ENCODE measurements at places on chromosomes 1 and 21.

DNA sequence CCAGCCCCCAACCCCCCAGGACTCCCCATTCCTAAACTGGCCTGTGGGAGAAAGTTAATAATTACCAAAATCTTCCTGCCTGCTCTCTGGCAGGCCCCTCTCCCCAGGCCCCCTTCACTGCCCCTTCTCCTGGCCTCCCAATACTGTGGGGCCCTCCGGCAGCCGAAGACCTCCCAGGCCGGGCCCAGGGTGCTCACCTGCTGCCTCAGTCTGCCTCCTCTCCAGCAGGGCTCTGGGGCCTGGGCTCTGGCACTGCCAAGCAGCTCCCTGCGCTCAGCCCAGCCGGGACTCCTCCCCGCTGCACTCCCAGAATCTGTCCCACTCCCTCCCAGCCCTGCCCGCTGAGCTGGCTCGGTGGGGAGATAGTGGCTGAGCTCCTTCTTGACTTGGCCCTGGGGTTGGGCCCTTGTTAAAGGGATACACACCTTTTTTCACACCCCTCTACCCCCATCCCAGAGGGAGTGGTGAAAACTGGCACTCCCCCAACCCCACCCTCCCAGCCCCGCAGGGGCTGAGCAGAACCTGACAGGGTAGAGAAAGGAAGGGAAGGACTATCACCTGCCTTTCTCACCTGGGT, at the start of gene S100A16:
Gene S100A16 (minus strand): TSS at position 383 of the 577 bp plus-strand sequence. CDS start 4,986 bp downstream, outside the sequence.
- no peak for DNase-seq

- DNase-seq, result no peak
These were observed 85.3 kb upstream of the BCL10 start for GRCh38 chr1:85361606-85362296.

DNA sequence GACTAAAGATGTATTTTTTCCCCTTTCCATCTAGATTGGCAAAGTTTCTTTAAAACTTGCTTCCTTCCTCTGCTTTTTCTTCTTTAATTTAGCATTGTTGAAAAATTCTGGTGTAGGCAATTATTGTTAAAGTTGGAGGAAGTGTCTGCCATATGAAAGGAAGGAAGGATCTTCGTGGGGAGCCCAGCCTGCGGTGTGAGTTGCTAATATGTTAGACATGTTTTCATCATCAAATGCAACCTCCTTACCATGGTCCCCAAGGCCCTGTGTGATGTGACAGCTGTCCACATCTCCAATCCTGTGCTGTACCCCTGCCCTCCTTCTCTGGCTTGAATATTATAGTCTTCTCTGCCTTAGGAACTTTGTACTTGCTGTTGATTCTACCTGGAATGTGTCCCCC, 81.0 kb upstream of the ZBTB18 start:
- no peak for DNase-seq

- DNase-seq, result no peak
These were observed 292.4 kb downstream of the GRIK1 start for GRCh38 chr21:29647353-29647781.

GRCh38 chr1:48442864-48443619, 29.0 kb downstream of the SPATA6 start:
- DNase-seq, result no peak

All from NCI-H1092 treated with DMSO at 0.1 percent for 48 hours (cell line).